Calu3 (cell line): ENCODE measurements at places on chromosomes 1 and 21. TPM values are rescaled to one million over a fixed set of nuclear protein-coding genes. Genes with fewer than 3 reads are reported as not detected.

The CR1L gene
- total RNA-seq, result not detected in 2 replicates

GRCh38 chr21:31559368-31560119, 99.9 kb upstream of the SOD1 start:
- peak; percentile 94 for DNase-seq

DNA sequence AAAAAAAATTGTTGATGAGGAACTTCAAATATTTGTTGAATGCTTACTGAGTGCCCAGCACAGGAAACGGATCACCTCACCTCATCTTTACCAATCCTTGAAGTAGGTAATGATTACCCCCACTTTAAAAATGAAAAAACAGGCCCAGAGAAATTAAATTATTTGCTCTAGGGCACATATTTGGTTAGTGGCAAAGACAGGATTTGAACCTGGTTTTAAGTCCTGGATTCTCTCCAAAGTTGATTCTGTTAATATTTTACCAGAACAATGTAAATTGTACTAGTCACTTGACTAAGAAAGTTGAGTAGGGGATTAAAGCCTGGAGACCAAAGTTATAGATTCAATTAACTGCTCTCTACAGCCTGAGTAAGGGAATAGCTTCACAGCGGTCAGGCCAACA, 97.9 kb downstream of the GIPC2 start:
- no peak for DNase-seq

The MCOLN2 gene
- total RNA-seq, result 12.2 and 12.6 TPM in 2 replicates

DNA sequence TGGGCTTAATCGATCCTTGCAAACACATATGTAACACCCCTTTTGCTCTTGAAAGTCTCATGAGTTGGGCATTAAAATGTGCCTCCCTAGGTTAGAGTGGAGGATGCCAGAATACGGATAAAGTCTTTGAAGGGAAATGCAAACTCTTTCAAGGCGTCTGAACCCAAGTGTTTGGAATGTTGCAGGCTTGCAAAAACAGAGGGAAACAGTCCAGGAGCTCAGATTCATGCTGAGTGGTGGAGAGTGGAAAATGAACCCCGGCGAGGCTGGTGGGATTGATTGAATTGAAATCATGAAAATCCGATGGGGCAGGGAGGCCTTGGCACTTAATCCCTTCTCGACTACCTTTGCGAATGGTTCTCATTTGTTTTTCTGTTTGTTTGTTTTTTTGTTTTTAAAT, 175.5 kb downstream of the PGBD5 start:
- no peak for DNase-seq

The SLFNL1 gene
- 0.52 and 0.83 TPM in 2 replicates for total RNA-seq

DNA sequence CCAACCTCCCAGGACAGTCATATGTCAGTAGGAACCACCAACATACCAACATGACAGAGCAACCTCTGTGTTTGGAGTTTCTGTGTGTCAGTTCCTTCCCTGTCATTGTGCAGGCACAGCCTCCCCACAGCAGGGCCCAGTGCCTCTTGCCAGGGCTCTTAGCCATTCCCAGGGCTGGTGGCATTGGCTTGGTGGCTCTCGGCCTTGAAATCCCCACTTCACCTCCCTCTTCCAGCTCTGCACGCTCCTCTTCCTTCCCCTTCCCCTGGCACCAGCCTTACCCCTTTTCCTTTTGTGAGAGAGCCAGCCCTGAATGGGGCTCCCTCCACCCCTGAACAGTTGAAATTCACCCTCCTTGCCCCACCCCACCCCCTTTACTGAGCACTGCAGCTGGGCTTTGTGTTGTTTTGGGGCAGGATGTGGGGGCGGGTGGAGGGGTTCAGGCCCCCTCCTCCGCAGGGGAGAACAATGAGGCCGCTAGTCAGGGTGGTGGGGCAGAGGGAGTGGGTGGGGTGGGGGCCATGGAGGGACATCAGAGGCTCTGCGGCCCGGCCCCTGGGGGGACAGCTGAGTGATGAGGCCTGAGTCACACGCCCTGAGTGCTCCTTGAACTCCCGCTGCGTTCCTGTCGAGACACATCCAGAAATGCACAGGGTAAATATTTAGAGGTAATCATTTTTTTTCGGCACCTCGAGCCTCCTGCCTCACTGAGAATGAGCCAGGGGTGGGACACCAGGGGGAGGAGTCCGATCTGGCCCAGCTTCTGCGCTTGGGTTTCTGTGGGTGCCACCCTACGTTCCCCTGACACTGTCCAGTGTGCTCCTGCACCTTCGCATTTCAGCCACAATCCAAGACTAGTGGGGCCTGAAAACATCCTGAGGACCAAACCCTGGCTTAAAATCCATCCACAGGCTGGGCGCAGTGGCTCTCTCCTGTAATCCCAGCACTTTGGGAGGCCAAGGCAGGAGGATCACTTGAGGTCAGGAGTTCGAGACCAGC, 28.6 kb downstream of the LGR6 start:
- no peak for DNase-seq

The NPR1 gene
- not detected in 2 replicates for total RNA-seq

- no peak for DNase-seq
Observed at GRCh38 chr1:201742955-201743805, 85.8 kb upstream of the IPO9 start.

The PIGV gene
- total RNA-seq, result 9.9 and 11.9 TPM in 2 replicates

GRCh38 chr1:68174738-68175113, 57.6 kb downstream of the WLS start:
- DNase-seq, result no peak

The VAV3 gene
- 33.3 and 38.2 TPM in 2 replicates for total RNA-seq

- DNase-seq, result no peak
Observed at GRCh38 chr1:6922096-6922931, 137.1 kb downstream of the CAMTA1 start.

GRCh38 chr1:110726755-110727154, 52.0 kb upstream of the KCNA3 start:
- no peak for DNase-seq

GRCh38 chr1:48292706-48293105, 70.2 kb downstream of the SLC5A9 start:
- DNase-seq, result no peak

DNA sequence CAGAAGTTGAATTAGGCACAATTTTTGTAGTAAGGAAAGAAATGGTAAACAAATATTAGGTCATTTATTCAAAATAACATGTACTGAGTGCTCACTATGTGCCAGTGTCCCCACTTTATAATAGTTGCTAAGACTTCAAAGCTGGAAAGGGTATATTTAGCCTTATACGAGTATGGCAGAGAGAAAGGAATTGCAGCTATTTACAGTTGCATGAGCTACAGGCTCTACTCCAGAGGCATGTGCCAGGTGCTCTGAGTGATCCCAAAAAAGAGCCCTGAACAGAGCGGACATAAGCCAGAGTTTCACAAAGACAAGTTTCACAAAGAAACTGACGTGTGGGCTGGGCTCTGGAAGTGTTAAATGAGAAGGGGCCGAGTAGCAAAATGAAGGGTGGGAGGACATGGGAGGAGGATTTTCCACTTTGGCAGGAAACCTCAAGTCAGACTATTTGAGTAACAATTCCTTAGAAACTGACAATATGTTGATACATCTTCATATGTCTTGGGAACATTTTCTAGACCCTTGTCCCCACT, 40.9 kb downstream of the FASLG start:
- no peak for DNase-seq

- no peak for DNase-seq
Observed at GRCh38 chr21:25911730-25912401, 177.1 kb downstream of the GABPA start.

DNA sequence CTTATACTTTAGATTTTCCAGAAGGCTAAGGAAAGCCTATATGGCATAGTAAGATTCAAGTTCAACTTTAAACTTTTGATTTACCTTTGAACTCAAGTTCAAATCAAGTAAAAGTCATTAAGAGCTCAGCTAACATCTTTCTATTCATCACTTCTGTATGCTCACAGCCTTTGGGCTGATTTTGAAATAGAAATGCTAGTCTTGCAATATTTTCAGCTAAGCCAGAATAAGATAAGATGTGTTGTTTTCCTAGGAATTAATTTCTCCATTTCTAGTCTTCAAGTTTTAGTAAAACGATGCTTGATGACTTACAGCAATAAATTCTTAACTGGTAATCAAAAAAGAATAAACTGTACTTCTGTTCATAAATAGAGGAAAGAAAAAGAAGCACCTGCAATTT, 35.6 kb downstream of the ATP1B1 start:
- no peak for DNase-seq

DNA sequence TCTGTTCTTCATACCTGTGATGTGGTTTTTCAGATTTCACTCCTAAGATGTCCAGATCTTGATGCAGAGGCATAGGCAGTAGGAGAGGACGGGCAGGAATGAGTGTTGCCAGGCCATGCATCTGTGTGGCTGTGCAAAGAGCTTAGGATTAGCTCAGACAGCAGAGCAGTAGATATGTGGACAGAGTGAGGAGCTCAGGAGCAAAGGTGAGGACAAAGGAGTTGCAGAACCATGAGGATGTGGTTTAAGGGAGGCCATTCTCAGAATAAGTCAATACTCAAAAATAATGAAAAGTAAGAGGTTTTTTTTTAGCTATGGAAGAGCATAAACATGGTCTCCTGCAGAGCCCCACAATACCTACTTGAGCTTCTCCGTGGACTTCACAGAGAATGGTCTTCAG, 158.3 kb downstream of the HHAT start:
- no peak for DNase-seq

GRCh38 chr1:40986956-40987355, 7.5 kb downstream of the CTPS1 start:
- DNase-seq, result no peak

- DNase-seq, result no peak
Observed at GRCh38 chr1:9275161-9275560, 17.5 kb upstream of the SPSB1 start.

The COL24A1 gene
- total RNA-seq, result not detected in 2 replicates

The CELF3 gene
- not detected in 2 replicates for total RNA-seq

- DNase-seq, result no peak
Observed at GRCh38 chr1:167820684-167821355, 93.1 kb downstream of the ADCY10 start.
